Activated T-helper 17 cell treated with anti-CD3 and anti-CD28 coated beads, Interleukin-2, amount 50 U/mL, for 72 hours (primary cell): ENCODE measurements at places on chromosomes 5 and 9. TPM values are rescaled to one million over a fixed set of nuclear protein-coding genes. Genes with fewer than 3 reads are reported as not detected.

Gene RANBP17
- not detected for total RNA-seq

Gene DPP7
- total RNA-seq, result 255 TPM

Gene TNFSF8
- 20.1 TPM for total RNA-seq

Gene HRCT1
- not detected for total RNA-seq

Gene CYLC2
- not detected for total RNA-seq

Gene SLC6A7
- not detected for total RNA-seq

Gene ANKRD55
- 0.22 TPM for total RNA-seq

GRCh38 chr5:41770799-41771198, 99.4 kb downstream of the OXCT1 start:
- no peak for ATAC-seq

GRCh38 chr9:8329561-8330283, 530.1 kb upstream of the DMAC1 start:
- no peak for ATAC-seq

- ATAC-seq, result no peak
These were observed 7.0 kb downstream of the ADAMTS13 start for GRCh38 chr9:133429214-133429613.

DNA sequence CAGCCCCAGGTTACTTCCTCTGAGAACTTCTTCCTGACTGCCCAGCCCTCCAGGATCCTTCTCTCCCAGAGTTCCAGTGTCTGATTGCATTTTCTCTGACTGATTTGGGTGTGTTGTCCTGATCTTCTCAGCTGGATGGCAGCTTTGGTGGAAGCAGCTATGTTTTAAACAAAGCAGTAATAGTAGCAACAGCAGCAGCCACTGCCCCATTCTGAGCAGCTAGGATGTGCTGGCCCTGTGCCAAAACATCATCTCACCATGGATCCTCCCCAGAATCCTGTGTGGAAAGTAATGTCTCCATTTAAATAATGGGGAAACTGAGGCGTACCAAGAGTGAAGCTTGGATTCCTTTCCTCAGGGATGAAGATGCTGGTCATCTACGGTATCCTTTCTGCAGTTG, 46.4 kb upstream of the PSD2 start:
- no peak for ATAC-seq

DNA sequence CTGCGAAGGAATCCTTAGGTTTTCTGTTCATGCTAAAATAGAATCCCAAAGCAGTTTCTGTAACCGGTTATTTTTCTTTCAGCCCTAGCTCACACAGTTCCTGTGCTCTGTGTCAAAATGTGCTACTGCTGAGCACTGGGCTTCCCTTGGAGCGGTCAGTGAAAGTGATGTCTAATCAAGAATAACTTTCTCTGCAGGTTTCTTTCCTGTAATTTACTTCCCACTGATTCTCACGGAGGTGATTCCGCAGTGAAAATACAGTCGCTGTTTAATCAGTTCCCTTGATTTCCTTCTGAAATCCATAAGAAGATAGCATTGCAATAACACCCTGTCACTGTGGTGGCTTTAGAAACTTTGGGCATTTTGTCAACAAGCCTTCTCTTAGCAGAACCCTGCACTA, 112.0 kb upstream of the ISL1 start:
- ATAC-seq, result no peak

DNA sequence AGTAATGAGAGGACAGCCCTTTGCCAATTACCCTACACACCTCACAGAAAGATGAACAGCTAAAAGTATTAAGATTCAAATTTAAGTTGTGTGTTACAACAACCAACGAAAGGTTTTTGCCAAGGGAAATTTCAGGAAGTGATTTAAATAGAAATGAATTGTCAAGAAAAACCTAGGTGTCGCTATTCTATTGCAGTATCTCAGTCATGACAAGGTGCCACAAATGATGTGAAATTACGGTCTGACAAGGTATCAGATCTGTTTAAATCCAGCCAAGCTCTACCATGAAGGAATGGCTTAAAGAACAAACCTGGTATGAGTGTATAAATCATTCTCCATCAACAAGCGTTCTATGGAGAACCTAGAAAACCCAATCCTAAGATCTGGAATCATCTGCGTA, 189.7 kb downstream of the ATPSCKMT start:
- no peak for ATAC-seq
